Inflammatory macrophage treated with lipopolysaccharide for 4 hours (primary cell): ENCODE measurements at places on chromosomes 5 and 9.

- DNase-seq = peak; percentile 32
Observed at GRCh38 chr5:142901476-142902185, 131.5 kb downstream of the ARHGAP26 start.

DNA sequence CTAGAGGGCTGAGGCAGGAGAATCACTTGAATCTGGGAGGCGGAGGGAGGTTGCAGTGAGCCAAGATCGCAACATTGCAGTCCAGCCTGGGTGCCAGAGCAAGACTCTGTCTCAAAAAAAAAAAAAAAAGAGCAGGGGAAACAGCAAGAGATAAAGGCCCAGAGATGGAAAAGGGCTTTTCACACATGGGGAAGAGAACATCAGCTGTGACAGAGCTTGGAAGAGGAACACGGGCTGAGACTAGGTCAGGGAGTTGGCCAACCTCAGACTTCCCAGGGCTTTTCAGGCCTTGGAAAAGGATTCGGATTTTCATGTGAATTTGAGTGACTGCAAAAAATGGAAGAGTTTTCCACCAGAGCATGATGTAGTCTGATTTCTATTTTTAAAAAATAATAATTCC lies 232.0 kb upstream of the NFIL3 start:
- DNase-seq = no peak

DNA sequence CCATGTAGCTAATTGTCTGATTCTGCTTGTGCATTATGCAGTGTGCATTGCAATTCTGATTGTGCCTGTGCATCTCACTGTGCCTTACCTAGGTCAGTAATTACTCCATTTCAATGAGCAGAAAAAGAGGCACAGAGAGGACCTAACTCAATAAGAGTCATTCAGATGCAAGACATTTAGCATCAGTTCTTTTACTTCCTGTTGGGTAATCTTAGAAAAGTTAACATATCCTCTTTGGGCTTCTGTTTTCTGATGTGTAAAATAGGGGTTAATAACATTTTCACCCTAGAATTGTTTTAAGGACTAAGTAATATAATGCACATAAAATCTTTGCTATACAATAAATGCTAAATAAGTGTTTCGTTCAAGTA lies 7.0 kb upstream of the DCTN4 start:
- DNase-seq = peak; percentile 68

DNA sequence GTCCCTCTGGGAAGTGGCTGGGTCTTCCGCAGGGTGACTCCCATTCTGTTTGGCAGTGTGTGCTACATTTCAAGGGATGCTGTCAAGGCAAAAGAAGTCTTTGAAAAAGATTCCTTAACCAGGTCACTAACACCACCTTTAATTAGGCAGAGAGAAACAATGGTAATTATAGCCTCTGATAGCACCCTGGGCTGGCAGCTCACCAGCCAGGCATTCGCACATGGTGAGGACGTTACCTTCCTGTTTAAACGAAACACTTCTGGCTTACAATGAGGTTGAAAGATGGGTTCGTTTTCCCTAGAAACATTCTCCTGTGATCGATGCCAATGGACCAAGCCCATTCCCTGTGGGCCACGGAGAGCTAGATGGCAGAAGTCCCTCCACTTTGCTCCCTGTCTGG lies 230.1 kb upstream of the PANK3 start:
- no peak for DNase-seq

DNA sequence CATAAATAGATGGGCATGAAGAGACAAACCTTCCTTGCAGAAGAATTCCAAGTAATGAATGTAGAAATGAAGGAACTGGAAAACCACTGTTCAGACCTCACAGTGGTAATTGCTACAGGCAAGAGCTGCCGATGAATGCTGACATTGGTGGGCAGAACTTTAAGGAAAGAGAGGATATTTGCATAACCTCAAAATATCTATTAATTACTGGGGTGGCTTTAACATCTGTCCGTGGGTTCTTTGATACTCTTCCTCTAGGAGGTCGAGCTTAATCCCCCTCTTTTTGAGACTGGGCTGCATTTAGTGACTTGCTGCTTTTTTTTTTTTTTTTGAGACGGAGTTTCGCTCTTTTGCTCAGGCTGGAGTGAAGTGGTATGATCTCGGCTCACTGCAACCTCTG lies 34.7 kb downstream of the LAMC3 start:
- no peak for DNase-seq

GRCh38 chr5:93096561-93096960 lies 484.5 kb downstream of the NR2F1-AS1 start:
- no peak for DNase-seq

DNA sequence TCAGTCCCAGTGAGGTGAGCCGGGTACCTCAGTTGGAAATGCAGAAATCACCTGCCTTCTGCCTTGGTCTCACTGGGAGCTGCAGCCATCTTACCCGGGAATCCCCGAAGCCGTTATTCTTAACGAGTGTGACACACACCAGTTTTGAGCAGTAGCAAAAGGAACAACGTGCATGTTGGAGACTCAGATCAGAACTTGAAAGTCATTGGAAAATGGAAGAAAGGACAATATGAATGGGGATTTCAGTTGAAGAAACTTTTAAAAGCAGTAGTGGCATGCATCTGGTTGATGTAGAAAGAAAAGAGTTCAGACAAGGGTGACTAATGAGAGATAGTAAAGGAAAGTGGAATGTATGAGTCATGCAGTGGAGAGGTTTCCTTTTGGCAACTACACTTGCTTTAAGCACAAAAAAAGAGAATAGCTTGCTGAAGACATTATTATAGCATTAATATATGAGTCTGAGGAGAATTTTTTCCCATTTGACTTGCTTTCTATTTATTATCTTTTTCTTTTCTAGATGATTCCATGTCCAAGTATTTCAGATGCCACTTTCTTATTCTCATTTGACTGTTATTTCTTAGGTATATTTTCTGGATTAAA lies 44.4 kb upstream of the ANKDD1B start:
- peak; percentile 94 for DNase-seq

GRCh38 chr5:127830157-127830556 lies 127.0 kb downstream of the CCDC192 start:
- DNase-seq = no peak

- peak; percentile 33 for DNase-seq
Observed at GRCh38 chr5:142063878-142064331, 44.7 kb upstream of the NDFIP1 start.

DNA sequence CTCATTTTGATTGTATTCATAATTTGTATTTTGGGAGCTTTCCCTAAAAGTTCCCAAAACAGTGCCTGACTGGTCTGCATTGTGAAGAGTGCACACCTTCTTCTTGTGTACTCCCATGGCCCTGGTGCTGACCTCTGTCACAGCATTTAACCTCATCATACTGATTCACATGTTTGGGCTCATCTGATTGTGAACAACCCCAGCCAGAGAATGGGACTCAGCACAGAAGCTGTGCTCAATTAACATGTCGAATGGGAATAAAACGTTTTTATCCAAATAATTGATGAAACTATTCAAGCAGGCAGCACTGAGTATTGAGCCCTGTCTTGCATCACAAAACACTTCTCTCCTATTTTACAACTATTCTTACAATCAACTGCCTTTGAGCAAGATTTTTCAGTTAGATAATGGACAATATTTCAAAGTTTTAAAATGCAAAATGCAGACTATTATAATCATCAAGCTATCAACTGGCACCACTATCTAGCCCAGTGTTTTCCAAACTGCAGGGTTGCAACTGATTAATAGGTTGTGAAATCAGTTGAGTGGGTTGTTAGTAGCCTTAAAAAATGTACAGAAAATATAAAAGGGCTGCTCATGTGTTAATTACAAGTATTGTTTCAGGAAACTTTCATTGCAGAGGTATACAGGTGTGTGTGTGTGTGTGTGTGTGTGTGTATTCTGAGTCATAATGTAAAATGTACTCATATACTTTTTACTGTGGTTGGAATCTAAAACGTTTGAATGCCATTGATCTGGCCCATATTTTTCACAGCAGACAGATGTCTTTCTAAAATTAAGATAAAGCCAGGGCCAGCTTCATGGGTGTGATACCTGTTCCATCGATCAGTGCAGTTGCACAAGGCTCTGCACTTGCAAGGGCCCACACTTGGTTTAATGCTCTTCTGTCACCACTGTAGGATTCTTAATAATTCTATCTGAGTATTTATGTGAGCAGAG lies 190.5 kb downstream of the PIK3R1 start:
- DNase-seq = no peak

GRCh38 chr5:40679913-40680681 lies at the start of gene PTGER4:
Gene PTGER4 (plus strand): TSS chr5:40679915. CDS start chr5:40680994, 1,079 bp downstream.
- no peak for DNase-seq

- DNase-seq = no peak
Observed at GRCh38 chr5:147267082-147267832, 32.4 kb downstream of the STK32A start.

DNA sequence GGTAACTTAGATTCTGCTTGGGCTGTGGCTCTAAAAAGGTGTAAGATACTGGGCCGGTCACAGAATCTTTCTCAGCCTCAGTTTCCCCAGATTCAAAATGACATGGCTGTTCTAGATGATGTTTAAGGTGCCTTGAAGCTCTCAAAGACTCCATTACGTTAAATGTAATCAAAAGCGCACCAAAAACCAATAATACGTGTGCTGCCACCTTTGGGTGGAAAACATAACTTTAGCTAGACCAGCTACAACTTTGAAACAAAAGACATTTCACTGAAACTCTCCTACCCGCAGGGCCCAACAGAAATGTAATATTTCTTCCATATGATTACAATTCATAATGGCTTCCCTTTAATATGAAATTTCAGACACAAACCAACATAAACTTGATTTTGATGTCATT lies 35.0 kb upstream of the PCSK5 start:
- peak; percentile 11 for DNase-seq

DNA sequence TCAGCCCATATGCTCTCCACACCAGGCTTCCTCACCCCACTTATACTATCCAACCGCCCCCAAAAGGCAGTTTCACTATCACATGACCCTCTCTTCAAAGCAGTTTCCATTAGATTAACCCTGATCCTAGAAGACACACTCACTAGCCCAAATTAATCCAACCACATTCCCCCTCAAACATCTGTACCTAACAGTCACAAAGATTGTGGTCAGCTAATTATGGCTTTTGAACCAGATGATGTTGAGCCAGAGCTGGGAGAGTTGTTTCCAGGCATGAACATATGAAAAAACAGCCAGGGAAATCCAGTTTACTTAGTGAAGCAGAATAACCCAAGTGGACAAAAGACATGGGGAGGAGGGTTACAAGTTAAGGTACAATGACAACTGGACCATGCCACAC lies 131.2 kb downstream of the SPOCK1 start:
- DNase-seq = no peak

DNA sequence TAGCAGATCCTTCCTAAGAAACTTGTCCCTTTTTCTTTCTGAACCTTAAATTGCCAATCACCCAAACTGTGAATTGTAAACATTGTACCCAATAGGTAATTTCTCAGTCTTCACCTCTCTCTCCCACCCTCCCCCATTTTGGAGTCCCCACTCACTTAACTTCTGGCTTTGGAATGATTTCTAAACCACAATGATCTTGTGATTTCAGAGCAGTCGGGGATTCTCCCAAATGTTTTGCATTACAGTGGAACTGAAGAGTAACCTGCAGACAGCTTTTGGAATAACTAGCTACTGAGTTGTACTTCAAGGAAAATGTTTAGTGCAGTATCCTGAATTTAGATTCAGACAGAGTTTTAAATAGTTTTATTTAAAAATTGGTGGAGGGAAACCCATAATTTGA lies 19.2 kb downstream of the SLC27A6 start:
- DNase-seq = no peak

- peak; percentile 49 for DNase-seq
Observed at GRCh38 chr9:87667164-87667738, 58.7 kb upstream of the CTSL start.

GRCh38 chr5:160699301-160699700 lies 152.7 kb downstream of the ATP10B start:
- no peak for DNase-seq

DNA sequence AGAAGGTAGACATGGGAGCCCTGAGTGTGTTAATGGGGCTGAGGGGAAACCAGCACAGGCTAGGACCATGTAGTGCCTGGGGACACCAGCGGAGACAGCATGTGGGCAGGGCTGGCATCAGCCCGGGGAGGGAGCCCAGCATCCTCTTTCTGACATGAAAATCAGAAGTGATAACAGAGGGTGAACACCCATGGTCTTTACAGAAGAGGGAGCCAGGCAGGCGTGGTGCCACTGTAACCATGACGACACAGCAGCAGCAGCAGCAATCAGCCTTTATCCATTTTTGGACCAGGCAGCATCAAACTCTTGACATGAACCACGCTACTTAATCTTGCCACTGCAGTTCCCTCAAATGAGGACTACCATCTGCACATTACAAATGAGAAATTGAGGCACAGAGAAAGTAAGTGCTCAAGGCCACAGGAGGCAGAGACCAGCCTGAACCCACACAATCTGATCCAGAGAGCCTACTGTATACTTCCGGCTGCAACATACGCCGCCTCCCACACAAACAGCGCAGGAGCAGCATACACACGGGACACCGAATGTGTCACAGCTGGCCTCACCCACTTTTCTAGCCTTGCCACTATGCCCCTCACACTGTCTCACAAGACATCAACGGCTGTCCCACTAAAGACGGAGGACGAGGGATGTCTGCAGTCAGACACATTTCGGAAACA lies 23.8 kb downstream of the CAMSAP1 start:
- peak; percentile 35 for DNase-seq

DNA sequence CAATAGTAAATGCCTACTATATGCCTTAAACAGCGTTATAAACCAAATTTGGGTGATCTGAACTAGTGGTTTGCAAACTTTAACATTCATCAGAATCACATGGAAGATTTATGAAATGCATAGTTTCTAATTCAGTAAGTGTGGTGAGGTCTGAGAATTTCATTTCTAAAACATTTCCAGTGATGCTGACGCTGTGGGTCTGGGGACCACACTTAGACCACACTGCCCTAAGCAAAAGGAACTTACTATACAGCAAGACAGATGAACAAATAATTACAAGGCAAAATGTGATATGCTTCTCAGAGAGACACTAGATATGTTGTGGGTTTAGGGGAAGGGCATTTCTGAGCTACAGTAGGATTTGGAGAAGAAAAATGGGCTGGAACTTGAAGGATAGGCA lies 72.6 kb downstream of the OXCT1 start:
- no peak for DNase-seq

DNA sequence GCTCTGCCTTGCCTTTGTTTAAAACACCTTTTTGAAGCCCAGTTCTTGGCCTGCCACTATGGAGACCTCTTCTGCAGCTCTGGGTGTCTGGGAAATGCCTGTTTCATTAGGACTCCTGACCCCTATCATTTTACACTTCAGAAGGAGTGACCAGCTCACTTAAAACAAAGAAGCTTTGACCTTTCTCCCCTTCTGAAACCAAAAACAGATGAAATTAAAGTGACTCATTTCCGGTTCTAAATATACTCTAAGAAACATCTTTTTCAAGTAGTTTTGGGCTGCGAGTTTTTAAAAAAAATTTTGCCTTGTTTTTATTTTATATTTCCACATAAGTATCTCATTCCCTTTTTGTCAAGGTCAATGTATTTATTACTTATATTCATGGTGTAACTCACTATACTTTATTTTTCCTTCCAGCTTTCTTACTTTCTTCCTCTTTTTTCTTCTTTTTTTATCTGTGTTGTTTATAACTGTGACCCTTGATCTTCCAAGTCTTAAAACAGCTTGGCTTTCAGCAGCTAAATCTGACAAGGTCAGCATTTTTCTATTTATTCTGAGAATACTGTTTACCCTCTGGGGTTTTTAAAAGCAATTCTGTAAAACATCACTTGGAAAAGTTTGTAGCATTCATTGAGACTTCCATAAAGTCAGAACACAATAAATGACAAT lies 672.9 kb downstream of the NR2F1-AS1 start:
- DNase-seq = no peak
